Panc1 (cell line): ENCODE measurements at places on chromosomes 6 and 20.

GRCh38 chr6:18823782-18824386, 436.7 kb downstream of the RNF144B start:
- peak; percentile 7 for DNase-seq

DNA sequence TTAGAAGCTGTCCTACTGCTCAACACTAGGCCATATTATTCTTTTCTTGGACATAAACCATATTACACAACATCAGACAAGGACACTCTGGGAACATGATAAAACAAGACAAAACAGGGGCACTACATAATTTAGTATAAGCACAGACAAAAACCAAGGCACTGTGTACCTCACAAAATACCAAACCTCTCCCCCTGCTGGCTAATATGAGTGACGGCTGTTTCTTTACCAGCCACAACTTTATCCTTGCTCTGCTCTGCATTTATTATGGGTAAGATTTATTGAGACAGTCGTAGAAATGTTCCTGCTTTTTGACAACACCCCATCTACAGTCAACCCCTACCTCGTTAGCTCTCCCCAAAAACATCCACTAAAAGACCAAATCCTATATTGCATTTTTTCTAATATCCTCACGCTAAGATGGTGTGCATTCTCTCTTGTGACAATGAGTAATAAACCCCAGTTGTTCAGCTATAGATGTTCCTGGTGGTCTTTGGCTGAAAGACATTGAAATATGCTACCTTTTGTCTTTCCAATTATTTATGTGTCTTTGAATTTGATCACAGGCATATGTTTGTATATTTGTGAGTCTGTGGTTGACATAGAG, 23.8 kb upstream of the POLR1H start:
- DNase-seq = no peak

DNA sequence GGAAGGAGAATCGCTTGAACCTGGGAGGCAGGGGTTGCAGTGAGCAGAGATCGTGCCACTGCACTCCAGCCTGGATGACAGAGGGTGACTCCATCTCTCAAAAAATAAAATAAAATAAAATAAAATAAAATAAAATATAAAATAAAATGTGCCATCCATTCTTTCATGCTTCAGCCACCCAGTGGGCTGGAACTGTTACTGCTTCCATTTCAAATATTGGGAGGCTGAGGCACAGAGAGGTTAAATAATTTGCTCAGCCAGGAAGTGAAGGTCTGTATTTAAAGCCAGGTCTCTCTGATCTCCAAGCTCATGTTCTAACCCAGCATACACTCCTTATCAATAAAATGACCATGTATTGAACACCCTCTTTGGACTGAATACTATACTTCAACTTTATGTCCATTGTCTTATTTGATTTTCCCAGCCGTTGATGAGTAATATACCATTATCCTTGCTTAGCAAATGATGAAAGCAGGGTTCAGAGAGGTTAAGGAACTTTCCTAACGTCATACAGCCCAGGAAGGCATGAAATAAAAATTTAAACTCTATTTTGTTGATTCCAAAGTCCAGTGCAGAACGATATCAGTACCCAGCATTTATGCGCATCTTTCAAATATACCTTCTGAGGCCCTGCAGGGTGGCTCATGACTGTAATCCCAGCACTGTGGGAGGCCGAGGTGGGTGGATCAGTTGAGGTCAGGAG, 25.8 kb upstream of the SLC9A8 start:
- no peak for DNase-seq

DNA sequence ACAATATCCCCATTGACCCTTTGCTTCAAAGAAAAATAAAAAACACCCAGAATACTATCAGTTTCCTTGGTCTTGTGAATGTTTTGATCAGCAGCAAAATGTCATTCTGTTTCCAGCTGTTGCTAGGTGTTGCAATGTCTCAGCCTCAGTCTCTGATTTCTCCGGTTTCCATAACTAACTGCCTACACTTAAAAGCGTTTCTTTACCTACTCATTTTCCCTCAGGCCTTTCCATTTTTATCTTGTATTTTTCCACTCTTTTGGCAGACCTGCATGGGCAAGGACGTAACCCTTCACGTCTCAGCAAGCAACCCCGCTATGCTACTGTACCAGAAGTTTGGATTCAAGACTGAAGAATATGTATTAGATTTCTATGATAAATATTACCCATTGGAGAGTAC, 49.4 kb downstream of the KAT14 start:
- no peak for DNase-seq

DNA sequence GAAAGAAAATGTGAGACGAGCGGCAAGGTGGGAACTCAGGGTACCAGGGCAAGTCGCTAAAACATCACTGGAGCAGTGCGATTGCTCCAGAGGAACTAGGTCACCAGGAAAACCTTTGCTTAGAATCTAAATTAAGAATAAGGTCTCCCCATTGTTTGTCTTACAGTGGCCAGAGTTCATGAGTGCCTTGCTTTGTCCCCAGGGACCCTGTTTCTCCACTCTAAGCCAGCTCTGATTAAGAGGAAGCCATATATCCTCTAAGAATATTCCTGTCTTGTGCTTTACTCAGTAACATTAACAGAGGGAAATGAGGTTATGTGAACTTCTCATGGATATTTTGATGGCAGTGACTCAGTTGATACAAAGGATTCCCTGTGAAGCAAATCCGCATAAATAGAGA, 305.8 kb downstream of the CD83 start:
- no peak for DNase-seq

- no peak for DNase-seq
These were observed 55.0 kb downstream of the BTBD9 start for GRCh38 chr6:38584731-38585130.

DNA sequence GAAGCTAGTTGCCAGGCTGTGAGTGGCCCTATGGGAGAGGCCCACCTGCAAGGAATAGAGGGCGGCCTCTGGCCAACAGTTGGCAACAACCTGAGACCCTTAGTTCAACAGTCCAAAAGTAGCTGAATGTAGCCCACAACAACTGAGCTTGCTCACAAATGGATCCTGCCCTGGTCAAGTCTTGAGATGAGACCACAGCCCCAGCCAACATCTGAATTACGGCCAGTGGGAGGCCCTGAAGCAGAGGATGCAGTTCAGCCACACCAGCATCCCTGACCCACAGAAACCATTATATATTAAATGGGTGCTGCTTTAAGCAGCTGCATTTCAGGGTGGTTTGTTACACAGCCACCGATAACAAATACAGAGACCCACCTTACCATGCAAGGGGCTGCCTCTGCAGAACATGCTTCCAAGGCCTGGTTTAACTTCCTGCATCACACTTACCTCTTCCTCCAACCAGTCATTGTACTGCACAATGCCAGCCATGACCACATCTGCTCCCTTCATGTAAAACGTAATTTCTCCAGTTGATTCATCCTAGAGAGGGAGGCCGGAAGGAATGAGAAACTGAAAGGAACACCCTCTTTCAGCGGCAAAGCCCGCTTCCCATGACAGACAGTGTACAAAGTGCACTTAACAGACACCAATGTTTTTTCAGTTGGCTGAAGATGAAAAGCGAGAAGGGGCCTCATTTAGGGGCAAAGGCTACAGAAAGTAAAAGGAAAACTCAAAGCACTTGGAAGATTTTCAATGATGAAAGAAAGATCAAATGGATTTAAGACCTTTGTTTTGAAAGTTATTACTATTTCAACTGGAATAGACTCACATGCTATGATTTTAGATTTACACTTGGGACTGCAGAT, 86.2 kb upstream of the NFATC2 start:
- DNase-seq = no peak
